NCI-H187 (cell line): ENCODE measurements at places on chromosomes 11 and 22.

DNA sequence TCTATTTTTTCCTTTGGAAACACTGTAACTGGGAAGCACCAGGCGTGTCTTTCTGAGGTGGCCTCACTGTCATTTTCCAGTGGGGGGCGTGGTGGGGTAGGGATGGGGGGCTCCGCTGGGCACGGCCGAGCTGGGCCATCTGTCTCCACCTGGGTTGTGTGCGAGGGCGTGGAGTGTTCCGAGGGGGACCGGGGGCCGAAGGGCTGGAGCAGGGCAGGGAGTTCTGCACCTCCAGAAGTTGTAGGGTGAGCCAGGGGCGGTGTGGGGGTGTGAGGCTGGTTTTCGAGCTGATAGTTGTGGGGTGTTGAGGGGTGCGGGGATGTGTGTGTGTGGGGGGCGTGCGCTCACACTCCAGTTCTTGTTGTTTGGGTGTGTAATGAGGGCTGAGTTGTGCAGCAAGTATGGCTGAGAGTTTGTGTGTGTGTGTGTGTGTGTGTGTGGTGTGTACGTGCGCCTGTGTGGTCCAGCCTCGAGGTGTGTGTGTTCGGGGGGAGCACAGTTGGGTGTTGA, 10.8 kb downstream of the YPEL4 start:
- DNase-seq: no peak

DNA sequence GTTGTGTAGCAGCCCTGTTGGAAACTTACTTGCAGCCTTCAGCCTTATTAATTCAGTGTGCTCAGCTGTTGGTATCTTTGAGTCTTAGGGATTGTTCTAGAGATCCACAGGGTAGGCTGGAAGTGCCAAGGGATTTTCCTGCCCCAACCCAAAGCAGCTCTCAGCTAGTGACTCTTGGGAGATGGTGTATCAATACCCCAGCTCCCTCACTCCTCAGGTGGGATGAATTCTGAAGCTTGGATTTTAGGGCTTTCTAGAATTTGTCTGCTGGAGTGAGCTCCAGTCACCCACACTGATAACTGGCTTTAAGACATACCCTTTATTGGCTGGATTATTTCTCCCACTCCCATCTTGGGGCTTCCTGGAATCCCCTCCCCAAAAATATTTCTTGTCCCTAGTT, 493.0 kb downstream of the MN1 start:
- no peak for DNase-seq

DNA sequence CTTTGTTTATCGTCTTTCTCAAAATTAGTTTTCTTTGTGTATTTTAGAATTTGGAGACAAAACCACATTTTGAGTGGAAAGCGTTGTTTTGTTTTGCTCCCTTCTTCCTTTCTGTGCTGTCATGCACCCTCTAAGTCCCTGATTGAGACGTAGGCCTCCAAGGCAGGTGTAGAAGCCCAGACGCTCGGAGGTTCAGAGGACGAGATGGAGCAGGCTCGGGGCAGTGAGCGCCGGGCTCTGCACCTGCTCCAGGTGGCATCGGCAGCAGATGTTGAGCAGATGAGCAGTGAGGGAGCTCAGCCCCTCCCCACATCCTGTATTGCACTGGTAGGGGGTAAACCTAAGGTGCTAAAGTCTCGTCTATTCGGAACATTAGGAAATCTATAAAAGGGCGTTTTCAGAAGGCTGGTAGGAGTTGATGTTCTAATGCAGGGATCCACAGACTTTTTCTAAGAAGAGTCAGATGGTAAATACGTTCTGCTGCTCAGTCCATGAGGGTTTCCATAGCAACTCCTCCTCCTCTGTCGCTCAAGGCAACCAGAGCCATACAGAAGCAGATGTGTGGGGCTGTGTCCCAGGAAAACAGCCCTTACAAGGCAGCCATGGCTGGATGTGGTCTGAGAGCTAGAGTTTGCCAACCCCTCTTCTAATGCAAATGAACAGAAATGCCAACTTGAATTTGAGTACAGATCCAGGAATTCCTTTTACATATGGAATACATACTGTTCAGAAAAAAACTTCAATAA, 724.2 kb downstream of the BRD1 start:
- peak; percentile 29 for DNase-seq

DNA sequence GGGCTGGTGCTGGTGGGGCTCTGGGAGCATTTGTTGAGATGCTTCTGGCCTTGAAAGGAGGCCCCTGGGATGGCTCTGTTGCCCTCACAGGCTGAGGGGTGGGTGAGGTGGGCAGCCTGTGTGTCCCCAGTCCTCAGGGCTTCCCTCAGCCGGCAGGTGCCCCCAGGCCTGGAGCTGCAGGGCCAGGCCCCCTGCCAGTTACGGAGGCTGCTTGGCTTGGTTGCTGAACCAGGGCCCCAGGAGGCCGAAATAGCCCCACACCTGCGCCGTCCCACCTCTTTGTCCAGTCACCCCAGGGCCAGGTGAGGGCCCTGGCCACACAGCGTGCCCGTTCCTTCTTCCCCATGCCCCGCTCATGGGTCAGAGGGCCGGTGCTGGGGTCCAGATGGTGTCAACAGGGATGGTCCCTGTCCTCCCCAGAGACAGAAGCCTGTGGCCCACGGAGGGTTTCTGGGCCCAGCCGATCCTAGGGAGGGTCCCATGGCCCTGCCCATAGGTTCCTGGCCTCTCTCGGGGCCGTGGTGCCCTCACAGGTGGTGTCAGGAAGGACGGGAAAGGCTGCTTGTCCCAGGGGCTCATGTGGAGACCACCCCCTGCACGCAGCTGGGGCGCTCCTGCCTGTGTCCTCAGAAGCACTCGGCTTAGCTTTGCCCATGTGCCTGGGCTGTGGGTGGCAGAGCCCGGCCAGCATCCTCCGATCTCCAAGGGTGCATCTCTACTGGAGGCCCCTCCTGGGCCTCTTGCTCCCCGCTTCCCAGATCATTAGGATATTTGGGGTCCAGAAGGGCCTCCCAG, 9.2 kb upstream of the TSSC4 start:
- DNase-seq: no peak

DNA sequence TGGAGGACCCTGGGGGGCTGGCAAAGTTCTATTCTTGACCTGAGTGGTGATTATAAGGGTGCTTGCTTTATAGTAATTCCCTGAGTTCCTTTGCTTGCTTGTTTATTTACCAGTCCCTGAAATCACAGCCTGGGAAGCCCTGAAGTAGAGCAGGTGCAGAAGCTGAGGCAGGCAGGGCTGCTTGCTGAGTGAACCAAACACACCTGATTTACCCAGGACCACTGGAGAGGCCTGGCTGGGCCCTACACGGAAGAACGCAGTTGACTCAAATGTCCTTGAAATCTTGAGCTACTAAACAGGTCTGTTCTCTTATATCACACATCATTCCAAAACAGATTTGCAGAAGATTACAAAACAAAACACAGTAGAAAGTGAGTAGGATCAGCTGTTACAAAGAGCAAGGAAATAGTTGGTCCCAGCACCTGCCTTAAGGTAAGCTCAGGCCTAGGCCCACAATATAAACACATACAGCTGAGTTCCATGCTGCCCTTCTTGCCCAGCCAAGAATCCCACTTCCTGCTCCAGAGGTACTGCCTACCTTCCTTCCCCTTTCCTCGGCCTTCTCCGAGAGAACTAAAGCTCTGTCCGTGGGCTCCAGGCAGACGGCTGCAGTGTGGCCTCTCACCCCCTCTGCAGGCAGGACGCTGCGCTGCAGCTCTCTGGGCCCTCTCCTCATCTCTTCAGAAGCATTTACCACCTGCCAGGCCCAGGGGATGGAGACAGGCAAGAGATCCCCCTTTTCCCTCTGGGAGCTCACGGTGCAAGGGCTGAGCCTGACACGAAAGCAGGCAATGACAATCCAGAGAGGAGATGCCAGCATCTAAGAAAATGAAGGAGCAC, 46.1 kb upstream of the SCUBE2 start:
- DNase-seq: peak; percentile 71

DNA sequence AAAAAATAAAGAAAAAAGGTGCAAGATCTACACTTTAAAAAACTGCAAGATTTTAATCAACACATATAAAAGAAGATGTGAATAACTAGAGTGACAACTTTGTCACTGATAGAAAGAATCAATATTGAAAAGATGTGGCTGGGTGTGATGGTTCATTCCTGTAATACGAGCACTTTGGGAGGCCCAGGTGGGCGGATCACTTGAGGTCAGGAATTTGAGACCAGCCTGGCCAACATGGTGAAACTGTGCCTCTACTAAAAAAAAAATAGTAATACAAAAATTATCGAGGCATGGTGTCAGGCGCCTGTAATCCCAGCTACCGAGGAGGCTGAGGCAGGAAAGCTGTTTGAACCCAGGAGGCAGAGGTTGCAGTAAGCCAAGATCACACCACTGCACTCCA, 21.0 kb upstream of the FBLN1 start:
- DNase-seq: no peak

- DNase-seq: no peak
Measured at GRCh38 chr11:69951821-69952220, 126.3 kb upstream of the ANO1 start.

DNA sequence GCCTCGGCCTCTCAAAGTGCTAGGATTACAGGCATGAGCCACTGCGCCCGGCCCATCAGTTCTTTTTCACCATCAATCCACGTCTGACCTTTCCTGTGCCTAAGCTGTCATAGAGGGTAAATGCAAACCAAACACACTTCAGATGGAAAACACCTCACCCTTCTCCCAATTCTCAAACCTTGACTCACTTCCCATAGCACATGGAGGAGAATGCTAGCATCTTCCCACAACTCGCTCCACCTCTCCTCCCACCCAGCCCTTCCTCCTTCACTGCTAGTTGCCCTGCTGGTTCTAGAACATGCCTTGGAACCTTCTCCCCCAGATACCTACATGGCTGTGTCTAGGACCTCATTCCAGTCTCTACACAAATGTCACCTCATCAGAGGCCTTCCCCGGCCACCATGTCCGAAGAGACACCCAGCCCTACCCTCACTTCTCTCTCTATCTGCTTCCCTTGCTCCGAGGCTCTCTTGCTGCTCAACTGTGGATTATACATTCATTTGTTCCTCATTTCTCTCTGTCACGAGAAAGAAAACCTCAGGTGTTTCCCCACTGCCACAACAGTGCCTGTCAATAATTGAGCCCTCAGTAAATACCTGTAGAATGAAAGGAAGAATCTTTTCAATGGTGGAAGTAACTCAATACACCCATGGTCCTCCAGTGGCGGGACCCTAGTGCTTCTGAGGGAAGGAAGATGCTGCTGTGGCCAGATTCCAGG, 21.3 kb upstream of the NCF4 start:
- DNase-seq: no peak
